CD4-positive, alpha-beta T cell treated with Interferon alpha-2 for 1 hour (primary cell): ENCODE measurements at places on chromosomes 7 and 10.

DNA sequence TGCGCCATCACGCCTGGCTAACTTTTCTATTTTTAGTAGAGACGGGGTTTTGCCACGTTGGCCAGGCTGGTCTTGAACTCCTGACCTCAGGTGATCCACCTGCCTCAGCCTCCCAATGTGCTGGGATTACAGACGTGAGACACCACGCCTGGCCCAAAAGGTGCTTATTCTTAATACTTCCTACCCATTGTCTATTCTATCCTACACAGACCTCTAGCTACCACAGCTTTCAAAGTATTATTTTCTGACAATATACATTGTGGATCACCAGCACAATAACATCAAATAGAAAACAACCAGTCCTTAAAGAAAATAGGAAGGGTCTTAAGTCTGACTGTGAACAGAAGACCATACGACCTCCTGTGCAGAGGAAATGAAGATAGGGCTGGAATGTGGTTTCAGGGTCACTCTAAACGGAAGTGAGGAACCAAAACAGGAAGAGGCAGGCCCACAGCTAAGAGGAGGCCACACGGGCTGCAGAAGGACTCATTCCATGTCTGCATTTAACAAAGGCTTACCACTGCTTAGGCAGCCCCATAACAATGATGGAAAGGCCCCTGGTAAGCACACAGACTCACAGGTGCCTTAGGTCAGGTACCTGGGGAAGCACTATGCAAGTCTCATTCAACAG lies 115.2 kb downstream of the ZFAND4 start:
- DNase-seq, result no peak

DNA sequence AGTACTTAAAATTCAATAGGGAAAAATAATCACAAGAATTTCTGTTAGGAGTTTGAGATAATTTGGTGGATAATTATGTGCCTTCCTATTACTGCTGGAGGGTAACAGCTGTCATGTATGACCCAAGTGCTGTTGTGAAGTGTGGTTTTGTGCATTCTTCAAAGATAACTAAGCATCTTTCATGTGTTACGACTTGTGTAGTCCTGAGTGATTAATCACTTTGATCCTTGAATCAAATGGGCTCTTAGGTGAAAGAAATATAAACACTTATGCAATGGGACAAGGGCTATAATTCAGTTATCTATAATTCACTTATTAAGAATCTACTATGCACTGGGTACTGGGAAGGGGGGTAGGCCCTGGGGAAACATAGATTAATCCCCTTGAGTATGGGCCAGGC lies 89.0 kb downstream of the CH25H start:
- no peak for DNase-seq

GRCh38 chr7:5559576-5560240 lies 136.1 kb upstream of the TNRC18 start:
- DNase-seq, result no peak

GRCh38 chr10:18829259-18829658 lies 170.0 kb downstream of the ARL5B start:
- no peak for DNase-seq

DNA sequence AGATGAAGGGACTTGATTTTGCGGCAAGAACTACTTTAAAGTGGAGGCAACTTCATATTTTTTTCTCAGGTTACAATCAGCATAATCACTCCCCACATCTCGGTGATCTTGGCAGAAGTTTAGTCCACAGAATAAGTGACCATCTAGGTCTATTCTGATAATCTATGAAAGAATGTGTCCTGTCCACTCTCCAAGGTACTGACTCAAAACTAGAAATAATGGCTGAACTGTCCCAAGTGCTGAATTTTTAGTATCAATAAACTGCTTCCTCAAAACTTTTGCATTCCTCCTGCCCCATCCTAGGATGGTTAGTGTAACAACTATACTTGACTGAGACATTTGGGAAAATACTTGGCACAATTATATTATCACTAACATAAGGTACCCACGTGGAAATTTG lies 10.9 kb upstream of the CHRM2 start:
- no peak for DNase-seq

DNA sequence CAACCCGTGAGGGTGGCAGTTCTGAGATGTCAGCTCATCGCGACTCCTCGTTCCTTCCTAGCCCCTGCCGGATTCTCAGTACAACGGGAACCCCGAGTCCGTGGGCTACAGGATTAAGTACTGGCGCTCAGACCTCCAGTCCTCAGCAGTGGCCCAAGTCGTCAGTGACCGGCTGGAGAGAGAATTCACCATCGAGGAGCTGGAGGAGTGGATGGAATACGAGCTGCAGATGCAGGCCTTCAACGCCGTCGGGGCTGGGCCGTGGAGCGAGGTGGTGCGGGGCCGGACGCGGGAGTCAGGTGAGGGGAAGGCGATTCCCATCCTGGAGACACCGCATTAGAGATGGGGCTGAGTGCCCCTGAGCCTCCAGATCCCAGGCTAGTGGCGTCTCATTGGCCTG lies 568.1 kb upstream of the FOXK1 start:
- no peak for DNase-seq

GRCh38 chr7:40315277-40315676 lies 180.5 kb downstream of the SUGCT start:
- DNase-seq, result no peak

GRCh38 chr7:137755846-137756651 lies 90.7 kb downstream of the DGKI start:
- no peak for DNase-seq

- DNase-seq, result no peak
Observed at GRCh38 chr7:96089511-96089910, 232.4 kb downstream of the SLC25A13 start.

- no peak for DNase-seq
Observed at GRCh38 chr10:87642988-87643387, 16.7 kb upstream of the PAPSS2 start.

- DNase-seq, result no peak
Observed at GRCh38 chr7:64619705-64620104, 46.2 kb upstream of the ZNF107 start.

DNA sequence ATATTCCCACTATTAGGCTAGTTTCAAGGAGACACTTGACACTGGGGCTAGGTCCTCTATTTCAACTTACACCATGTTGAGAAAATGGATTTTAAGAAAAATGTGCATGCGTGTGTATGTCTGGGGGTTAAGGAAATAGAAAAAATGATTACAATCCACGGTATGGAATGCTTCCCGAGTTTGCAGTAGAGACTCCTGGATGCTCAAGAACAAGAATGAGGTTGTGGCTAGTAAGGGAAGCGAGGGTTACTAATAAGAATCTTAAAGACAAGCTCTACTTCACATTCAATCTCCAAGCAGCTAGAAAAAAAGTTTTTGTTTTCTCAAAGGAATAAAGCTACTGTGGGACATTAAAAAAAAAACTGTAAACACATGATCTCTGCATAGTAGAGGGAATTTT lies 54.7 kb downstream of the ANK3 start:
- DNase-seq, result no peak

DNA sequence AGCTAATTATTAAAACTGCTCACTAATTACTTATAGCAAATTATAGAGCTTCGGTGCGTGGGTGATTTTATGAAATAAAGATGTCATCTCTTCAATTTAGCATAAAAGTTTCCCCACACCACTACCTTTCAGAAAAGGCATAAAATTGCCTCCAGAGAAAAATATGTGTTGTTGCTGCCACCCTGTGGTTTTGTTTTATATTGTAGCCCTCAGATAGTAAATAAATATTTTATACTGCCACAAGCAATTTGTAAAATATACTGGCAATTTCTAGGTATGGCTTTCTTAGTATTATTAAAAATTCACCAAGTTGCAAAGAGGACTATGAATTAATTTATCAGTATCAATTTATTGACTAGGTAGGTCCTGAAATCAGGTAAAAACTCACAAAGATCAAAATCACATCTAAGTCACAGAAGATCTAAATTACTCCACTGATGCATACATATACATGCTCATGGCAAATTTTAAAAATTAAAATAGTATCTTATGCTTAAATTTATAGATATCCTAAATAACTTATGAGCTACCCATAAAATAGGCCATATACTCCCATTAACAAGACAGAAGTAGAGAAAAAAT lies 26.5 kb downstream of the ASNS start:
- DNase-seq, result no peak

DNA sequence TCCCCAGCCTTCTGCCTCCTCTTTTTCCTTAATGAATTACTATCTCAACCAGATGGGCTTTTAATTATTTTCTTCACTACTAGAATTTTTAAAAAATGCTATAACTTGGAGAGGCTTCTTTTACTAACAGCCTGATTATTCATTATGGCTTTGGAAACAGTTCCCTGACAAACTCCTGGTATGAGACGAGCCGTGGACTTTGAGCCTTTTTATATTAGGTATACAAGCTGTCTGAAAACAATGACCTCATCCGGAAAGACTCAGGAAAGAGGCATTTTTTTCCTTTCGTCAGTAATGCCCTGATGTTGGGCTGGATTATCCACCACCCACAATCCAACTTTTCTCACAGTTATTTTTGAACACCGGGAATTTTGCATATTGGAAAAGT lies 26.7 kb upstream of the ABLIM1 start:
- DNase-seq, result no peak

DNA sequence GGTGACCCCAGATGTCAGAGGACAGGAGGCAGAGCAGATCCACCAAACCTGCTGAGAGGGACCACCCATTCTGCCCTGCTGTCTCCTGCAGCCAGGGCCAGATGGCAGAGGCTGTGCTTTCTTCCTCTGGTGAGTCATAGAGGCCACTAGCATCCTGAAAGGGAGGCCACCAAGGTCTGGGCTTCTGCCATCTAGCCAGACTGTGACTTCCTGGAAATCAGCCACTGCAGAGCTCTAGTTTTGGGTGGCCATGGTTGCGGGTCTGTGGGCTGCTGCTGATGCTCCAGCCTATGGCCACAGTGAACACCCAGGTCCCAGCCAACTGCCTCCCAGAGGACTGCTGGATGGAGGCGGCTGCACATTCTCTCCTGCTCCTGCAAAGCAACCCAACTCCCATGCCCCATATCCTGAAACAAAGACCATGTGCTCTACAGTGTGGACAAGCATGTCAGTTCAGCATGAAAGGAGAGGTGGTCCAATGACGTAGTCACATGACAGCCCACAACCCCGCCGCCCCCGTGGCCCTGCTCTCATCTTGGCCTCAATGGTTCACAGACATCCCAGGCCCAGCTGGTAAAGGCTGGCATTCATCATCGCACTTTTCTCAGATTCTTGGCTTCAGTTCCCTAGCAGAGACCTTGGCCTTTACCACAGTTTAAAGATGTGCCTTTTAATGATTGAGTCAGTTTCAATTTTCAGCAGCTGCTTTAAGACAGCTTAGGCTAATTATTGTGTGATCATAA lies 73.9 kb upstream of the CXCL12 start:
- DNase-seq, result no peak

GRCh38 chr7:14054125-14054524 lies 64.7 kb upstream of the ETV1 start:
- DNase-seq, result no peak

- peak; percentile 64 for DNase-seq
Observed at GRCh38 chr10:63083904-63084689, 49.0 kb upstream of the NRBF2 start.

DNA sequence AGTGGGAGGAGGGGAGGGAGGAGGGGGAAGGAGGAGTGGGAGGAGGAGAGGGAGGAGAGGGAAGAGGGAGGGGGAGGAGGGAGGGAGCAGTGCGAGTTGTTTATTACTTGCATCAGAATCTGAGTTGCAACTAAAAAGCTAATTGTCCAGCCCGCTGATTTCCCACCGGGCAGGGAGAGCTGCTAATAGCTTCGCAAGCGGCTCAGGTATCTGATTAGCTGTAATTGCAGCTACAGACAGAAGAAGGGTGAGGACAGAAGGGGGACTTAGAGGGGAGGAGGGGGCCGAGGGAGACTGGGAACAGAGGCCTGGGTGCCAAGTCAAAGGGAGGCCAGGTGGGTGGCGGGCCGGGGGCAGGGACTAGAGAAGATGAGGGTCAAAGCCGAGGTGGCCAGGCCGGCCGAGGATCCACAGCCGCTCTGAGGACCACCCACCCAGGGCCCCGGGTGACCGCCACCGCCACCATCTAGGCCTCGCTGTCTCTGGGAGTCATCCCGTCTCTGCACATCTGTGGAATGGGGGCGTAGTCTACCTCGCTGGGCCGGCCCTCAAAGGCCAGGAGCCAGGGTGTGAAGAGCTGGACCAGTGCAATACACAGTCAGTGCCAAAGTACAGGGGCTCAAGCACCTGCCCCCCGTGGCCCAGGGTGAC lies 54.2 kb downstream of the MICALL2 start:
- no peak for DNase-seq

DNA sequence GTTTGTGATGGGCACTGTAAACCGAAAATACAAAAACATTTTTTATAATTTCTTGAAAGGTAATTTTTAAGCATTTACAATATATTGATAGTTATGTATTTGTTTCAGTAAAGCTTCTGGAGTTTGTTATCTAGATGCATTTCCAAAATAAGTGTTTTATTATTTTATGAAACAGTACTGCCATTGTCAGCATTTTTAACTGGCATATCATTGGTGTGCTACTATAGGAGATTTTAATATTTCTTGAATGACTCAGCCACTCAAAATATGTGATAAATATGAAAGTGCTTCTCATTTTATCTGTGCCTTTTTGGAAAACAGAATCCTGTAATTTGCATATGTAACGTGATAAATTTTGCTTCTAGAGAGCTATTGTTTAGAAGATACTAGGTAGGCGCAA lies 97.9 kb downstream of the ANKIB1 start:
- no peak for DNase-seq

DNA sequence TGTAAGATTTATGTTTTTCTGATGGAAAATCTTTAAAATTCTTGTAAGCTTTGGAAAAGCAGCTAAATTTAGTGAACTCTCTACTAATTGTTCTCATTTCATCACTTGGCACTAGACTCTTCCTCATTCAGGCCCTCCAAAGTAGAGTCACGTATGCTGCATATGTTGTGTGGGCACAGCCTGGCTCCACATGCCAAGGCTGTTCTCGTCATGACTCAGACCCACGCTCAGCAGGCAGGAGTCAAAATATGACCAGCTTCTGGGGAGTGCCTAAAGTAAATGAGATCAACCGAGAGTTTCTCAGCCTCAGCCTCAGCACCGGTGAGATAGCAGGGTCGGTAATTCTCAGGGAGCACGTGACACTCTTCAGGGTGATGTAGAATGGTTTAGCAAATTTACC lies 1672.9 kb downstream of the REEP3 start:
- no peak for DNase-seq

DNA sequence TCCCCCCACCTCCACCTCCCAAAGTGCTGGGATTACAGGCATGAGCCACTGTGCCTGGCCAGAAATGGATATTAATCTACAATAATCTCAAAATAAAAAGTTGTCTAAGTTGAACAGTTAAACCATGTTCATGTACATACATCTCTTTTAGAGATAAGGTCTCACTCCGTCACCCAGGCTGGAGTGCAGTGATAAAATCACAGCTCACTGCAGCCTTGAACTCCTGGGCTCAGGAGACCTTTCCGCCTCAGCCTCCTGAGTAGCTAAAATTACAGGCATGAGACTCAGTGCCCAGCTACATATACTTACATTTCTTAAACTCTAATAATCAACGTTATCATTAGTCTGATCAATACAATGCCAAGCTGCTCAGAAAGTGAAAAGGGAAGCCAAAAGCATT lies 36.2 kb downstream of the VSTM4 start:
- no peak for DNase-seq

- no peak for DNase-seq
Observed at GRCh38 chr7:78529392-78529791, 730.8 kb downstream of the PHTF2 start.
